ENCODE measurements at places on chromosomes 5 and 9.

- DNase-seq, result no peak
These were observed 1174.8 kb downstream of the MAT2B start for GRCh38 chr5:164680216-164680615.

DNA sequence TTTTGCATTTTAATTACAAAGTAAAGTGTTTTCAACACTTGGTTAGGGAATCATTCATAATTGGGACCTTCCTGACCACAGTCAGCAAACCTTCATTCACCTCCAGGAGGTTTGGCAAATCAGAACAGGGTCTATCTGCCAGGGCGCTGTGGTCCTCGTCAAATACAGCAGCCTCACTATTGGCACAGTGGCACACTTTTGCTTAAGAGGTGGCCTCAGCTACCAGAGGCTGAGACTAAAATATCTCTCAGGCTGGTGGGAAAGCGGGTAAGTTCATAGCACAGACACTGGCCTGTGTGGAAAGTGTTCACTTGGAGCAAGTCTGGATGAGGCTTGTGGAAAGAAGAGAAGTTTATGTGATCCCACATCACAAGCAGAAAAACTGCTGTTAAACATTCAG, 268.6 kb upstream of the DAPK1 start:
- no peak for DNase-seq

DNA sequence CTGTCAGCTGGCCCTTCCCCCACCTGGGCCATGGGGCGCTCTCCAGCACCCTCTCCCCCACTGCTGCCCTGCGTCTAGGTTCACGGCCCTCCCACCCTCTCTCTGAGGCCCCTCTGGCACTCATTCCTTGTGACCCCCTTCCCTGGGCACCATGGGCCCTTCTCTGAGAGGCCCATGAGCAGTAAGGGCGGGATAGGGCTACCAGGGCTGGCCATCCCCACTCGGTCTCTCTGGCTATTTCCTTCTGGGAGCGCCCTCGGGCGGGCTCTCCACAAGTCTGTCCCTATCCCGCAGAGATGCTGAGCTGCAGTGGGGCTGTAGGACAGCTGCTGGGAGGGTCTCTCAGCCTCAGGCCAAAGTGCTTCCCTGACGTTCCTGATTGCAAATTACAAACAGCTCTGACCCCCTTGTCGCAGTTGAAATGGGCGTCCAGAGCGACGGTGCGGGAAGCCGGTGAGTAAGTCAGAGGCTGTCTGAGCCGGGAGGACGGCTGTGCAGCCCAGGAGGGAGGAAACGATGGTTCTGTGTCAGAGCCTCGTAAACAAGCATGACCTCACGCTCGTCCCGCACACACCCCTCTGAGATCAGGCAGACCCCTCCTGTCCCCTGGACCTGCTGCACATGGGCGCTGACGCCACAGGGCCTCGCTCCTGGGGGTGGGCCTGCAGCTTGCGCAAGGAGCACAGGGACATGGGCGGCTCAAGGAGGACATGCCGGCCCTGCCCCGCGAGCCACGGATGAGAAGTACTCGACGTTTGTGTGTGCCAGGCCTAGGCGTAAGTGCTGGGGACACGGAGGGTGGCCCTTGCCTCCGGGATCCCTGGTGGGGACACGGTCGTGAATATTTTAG, 36.3 kb upstream of the GFPT2 start:
- DNase-seq, result no peak

DNA sequence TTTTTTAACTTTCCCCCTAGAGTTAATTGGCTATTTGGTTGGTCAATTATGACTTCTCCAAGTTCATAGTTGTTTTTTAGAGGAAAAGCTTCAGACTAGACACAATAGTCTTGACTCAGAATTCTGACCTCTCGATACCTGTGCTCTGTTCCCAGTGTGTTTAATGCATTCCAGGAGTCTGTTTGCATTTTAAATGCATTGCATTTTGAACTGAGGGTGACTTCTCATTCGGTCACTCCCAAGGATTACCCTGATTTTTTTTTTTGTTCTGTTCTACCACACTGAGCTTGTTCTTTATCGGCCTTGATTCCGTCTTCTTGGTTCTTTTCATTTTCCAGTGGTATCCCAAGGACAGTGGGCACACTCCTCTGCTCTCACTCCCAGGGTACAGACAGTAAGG, 16.3 kb downstream of the ARHGEF28 start:
- DNase-seq, result no peak

DNA sequence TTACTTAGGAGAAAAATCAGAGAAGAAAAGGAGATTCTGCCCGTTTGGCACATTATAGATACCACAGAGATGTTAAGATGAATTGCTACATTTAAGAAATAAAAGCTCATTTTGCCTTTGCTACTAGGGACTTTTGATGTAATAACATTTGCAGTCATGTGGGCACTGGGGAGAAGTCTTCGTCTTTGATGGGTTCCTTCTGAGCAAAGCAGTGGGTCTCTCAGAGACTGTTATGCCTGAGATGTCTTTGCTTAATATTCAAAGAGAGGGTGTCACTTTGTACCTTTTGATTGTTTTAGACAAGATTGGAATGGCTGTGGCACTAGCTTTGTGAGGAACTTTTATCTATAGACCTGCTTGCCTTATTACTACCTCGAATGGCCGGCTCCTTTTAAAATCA, 25.0 kb downstream of the SLC25A25 start:
- DNase-seq, result no peak

GRCh38 chr5:124783794-124784193, 37.4 kb upstream of the ZNF608 start:
- no peak for DNase-seq

DNA sequence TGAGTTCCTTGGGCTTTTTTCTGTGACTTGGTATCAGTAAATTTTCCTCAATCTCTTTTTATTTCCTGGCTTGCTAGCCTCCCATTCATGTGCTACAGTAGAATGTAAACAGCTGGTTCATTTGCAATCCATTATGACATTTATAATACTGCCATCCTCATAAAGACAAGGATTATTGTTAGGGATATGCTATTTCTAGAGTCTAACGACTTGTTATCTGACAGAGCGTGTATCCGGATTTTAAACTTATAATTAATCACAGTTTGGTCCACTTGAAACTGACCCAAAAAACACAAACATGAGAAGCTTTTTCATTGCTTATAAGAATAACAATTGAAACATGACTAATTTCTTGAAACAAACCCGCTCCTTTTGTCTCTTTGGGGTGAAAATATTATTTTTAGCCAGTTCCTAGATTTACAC, 585.8 kb downstream of the TLE4 start:
- DNase-seq, result no peak

GRCh38 chr5:14187660-14188059, 44.5 kb downstream of the TRIO start:
- no peak for DNase-seq

GRCh38 chr9:124008303-124008693, 3.3 kb upstream of the LHX2 start:
- no peak for DNase-seq

All from anterior cingulate cortex (tissue), 58 donors.